ENCODE measurements at places on chromosomes 6 and 20. TPM values are rescaled to one million over a fixed set of nuclear protein-coding genes. Genes with fewer than 3 reads are reported as not detected.

ZC2HC1B gene
- not detected for total RNA-seq

- peaks cover 17% of the 10 kb centered on the region for H3K36me3 ChIP-seq
- no peak overlapping the region for H3K4me3 ChIP-seq
- DNase-seq, result no peak
- no peak overlapping the region for H3K27ac ChIP-seq
- H3K4me1 ChIP-seq, result no peaks in the 10 kb centered on the region
Measured at GRCh38 chr6:111666847-111667246, 61.2 kb upstream of the TRAF3IP2 start.

DNA sequence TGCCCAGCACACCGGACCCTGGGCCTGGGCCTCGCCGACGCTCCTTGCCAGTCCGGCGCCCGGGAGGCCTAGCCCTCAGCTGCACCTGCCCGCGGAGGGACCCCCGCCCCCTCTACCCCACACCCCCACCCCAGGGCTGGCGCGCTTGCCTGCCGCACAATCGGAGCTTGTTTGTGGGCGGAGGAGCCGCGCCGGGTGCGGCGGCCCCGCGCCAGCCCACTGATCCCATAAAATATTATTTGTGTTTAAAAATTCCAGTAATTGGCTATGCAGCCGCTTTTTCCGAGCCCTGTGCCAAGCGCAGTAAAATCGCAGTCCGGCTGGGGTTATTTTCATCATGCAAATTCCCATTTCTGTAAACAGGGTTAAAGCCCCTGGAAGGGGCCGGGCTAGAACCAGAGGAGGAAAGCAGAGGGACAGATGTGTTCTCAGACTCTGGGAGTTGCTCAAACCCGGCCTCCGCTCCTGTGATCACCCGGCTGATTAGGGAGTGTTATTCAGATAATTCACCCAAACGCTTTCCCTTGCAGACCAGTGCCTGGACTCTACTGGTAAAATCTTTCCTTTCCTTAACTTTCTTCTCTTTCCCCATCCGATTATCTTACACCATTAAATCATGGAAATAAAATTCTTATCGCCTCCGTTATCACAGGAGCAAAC, 93.1 kb downstream of the NCR2 start:
- no peak for DNase-seq
- H3K36me3 ChIP-seq, result no peaks in the 10 kb centered on the region
- H3K27ac ChIP-seq, result no peak overlapping the region
- peaks cover 20% of the 10 kb centered on the region for H3K27me3 ChIP-seq
- peak overlapping the region; percentile 60 for H3K4me3 ChIP-seq

GRCh38 chr6:38572186-38572813, 67.4 kb downstream of the BTBD9 start:
- peaks cover 9% of the 10 kb centered on the region for H3K4me1 ChIP-seq
- peak overlapping the region; percentile 75 for H3K4me3 ChIP-seq
- DNase-seq, result peak; percentile 68
- H3K27me3 ChIP-seq, result no peaks in the 10 kb centered on the region
- H3K27ac ChIP-seq, result peak overlapping the region; percentile 93

- peaks cover 9% of the 10 kb centered on the region for H3K4me1 ChIP-seq
- H3K4me3 ChIP-seq, result no peak overlapping the region
- H3K36me3 ChIP-seq, result no peaks in the 10 kb centered on the region
Measured at GRCh38 chr6:36691011-36691410, 6.6 kb upstream of the RAB44 start.
